ENCODE measurements at places on chromosomes 3 and 15.

- no peak for DNase-seq
These were observed 269.1 kb downstream of the SCAPER start for GRCh38 chr15:76636059-76636458.

GRCh38 chr15:33160581-33161165, 33.8 kb downstream of the FMN1 start:
- DNase-seq: no peak

GRCh38 chr3:185759512-185759911, 65.3 kb downstream of the IGF2BP2 start:
- no peak for DNase-seq

- no peak for DNase-seq
These were observed 8.8 kb downstream of the TYRO3 start for GRCh38 chr15:41567862-41568261.

DNA sequence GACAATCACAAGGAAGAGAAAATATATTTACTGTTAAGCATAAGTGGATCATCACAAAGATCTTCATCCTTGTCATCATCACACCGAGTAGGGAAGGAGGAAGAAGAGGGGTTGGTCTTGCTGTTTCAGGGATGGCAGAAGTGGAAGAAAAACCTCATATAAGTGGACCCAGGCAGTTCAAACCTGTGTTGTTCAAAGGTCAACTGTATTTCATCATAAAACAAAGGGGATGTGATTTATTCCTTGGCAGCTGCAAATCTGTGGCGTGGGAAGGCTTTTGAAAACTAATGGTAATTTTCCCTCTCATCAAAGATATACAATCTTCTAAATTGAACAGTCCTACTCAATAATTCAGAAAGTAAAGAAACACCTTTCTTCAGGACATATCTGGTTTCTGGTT, 129.9 kb upstream of the ABI3BP start:
- no peak for DNase-seq

- DNase-seq: no peak
These were observed 392.1 kb downstream of the NLGN1 start for GRCh38 chr3:173789530-173790162.

DNA sequence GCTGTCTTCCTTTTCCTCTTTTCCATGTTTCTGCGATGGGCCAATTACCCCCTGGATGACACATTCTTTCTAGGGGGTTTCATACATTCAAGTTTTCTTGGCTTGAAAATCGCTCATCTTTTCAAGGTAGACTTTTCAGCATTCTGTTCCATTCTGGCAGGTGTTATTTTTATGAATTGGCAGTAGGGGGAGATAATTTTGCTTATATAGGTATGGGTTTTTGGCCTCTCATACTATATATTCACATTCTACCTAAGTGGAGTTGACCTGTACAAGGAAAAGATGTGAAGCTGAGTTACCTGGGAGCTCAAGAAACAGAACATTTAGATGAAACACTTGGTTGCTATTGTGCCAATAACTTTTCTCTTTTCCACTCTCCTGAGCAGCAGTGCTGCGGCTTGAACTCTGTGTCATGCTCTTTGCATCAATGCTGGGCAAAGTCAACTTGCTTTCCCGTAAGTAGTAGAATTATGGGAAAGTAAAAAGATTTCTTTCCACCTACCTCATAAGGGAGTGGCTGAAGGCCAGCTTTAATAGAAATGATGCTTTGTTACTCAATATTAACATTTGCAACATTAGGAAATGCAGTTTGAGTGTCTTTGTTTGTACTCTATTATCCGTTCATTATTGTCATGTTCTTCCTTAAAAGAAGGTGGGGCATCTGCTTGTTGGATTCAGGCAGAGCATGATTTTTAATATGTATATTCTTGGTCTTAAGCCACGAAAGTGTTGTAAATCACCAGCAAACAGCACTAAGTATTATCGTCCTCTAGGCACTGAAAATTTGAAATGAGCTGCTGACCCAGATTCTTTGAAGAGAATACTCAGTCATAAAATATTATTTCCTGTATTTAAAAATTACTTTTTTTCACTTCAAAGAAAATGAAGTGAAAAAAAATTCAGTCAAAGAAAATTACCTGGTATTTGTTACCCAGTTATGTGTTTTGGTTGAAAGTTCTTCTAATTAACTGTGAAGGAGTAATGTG, 27.7 kb upstream of the MFSD1 start:
- DNase-seq: no peak

- no peak for DNase-seq
These were observed 231.8 kb downstream of the RBMS3 start for GRCh38 chr3:29512641-29513040.

- no peak for DNase-seq
These were observed 71.4 kb downstream of the ISG20 start for GRCh38 chr15:88710027-88710715.

Data from Jurkat, Clone E6-1 (cell line).